Large intestine (tissue), 12 donors: ENCODE measurements at places on chromosomes 12 and 14.
A peak's percentile ranks its signal among the peaks of the same experiment; 100 is the strongest.

- DNase-seq: peak; percentile 67
Observed at GRCh38 chr12:71021491-71021890, 101.0 kb upstream of the PTPRR start.

DNA sequence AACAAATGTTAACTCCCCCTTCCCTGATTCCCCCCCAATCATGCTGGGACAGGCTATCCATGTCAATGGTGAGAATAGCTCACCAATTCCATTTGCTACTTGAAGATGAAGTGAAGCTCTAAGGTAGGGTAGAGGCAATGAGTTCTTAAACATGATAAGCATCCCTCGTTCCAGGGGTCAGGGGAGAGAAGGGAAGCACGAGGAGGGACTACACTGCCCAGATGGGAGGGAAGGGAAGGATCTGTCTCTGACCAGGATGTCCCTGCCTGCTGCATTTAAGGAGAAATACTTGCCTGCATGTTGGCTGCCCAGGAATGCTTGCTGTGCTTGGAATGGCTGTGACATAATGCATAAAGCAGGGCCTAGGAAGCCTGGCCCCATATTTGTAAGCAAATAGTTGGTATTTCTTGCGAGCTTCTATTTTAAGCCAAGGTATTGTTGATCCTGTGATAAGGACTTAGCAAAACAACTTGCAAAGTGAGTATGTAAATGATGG lies 155.1 kb downstream of the CEP83 start:
- DNase-seq: no peak

DNA sequence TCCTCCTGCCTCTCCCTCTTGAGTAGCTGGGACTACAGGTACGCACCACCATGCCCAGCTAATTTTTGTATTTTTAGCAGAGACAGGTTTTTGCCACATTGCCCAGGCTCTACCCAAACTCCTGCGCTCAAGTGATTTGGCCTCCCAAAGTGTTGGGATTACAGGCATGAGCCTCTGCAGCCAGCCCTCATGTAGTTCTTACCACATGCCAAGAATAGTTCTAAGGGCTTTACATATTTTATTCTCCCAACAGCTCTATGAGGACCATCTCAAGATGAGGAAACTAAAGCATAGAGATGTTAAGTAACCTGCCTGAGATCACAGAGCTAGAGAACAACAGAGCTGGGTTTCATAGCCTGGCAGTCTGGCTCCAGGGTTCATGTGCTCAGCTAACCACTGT lies 37.9 kb upstream of the ALDH2 start:
- no peak for DNase-seq

DNA sequence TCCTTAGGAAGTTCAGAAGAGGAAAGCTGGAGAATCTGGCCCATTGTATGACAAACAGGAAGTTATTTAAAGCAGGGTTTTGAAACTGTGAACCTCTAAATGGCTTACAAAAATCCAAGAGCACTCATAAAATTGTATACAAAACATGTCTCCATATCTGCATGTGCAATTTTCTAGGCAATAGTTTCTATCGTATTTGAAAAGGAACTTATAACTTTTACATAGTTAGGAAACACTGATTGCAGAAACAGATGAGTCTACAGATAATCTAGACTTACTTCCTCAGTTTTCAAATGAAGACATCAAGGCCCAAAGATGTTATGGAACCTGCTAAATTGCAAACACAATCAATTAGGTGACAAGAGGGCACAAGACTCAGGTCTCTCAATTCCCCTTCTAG lies 53.3 kb upstream of the ETV6 start:
- DNase-seq: no peak

GRCh38 chr12:63792338-63792737 lies 12.6 kb downstream of the RXYLT1 start:
- no peak for DNase-seq

GRCh38 chr14:77338302-77338701 lies 17.5 kb downstream of the GSTZ1 start:
- DNase-seq: no peak

DNA sequence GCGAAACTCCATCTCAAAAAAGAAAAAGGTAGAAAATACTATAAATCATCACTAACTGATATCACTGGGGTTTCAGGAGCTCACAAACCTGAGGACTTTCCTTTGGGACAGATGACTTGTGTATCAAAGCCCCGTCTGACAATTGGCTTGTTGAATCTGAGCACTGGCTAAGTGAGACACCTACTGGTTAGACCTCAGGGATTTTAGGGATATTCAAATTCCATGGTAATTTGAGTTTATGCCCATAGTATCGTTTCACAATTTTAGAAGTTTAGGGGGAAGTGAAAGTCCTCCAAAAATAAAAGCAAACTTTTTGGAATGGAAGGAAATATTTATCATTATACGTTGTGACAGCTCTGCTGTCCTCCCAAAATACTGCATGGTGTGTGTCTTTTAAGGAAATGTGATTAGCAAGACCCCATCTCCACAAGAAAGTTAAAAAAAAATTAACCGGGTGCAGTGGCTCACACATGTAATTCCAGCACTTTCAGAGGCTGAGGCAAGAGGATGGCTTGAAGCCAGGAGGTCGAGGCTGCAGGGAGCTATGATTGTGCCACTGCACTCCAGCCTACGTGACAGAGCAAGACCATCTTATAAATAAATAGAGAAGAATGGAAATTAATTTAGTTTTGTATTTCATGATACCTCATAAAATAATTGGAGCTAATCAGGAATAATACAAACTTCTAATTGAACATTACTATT lies 49.2 kb downstream of the FBXL14 start:
- DNase-seq: no peak

DNA sequence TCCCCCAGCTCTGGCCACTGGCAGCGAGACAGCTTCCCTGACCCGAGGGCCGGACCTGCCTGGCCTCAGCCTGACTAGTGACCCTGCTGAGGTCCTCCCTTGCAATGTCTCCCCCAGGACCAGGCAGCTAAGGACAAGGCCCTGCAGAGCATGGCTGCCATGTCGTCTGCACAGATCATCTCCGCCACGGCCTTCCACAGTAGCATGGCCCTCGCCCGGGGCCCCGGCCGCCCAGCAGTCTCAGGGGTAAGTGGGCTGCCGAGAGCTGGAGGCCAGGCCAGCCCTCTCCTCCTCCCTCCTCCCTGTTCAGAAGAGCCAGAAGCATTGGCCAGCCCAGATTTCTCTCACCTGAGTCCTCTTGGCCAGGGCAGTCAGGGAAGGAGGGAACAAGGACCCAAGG lies 58.1 kb downstream of the TEAD4 start:
- DNase-seq: no peak

GRCh38 chr12:2179953-2180736 lies 127.4 kb downstream of the CACNA1C start:
- no peak for DNase-seq

- DNase-seq: no peak
Observed at GRCh38 chr14:42884100-42884499, 1277.4 kb downstream of the LRFN5 start.

DNA sequence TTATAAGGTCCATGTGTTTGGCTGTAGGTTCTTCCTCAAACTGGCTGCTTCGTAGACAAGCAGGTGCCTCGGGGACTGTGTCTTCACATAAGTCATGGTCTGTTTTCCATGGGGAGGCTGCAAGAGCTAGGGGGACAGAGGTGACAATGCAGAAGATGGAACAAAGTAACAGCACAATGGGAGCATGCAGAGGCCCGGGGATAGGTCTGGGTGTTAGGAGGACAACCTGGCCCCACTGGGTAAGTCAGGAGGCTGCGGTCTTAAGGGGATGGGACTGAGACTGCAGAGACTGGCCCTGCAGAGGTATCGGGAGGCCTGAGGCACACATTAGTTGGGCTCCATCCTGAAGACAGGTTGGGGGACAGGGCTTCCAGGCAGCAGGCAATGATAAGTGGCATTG lies 88.9 kb downstream of the NTF3 start:
- no peak for DNase-seq

GRCh38 chr12:113221997-113222729 lies 899 bp downstream of the TPCN1 start:
- peak; percentile 49 for DNase-seq

DNA sequence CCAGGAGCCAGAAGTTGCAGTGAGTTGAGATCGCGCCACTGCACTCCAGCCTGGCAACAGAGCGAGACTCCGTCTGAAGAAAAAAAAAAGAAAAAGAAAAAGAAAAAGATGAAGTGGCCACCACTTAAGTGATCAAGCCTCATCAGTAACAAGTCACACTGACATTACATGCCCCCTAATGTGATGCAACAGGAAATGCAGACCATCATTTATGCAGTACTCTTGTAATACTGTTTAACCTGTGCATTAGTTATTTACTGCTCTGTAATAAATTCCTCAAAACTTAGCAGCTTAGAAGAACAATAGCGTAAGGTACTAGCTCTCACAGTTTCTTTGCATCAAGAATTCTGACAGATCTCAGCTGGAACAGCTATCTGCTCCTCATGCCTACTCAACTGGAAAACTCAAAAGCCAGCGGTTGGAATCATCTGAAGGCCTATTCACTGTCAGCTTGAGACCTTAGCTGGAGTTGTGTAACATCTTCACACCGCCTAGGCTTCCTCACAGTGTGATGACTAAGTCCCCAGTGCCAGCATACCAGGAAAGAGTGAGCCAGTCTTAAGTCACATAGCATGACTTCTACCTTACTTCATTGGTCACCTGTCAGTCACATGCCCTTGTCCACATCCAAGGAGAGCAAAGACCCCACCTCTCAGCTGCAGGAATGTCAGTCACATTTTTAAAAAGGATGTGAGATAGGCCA lies 31.5 kb downstream of the EPS8 start:
- peak; percentile 77 for DNase-seq

DNA sequence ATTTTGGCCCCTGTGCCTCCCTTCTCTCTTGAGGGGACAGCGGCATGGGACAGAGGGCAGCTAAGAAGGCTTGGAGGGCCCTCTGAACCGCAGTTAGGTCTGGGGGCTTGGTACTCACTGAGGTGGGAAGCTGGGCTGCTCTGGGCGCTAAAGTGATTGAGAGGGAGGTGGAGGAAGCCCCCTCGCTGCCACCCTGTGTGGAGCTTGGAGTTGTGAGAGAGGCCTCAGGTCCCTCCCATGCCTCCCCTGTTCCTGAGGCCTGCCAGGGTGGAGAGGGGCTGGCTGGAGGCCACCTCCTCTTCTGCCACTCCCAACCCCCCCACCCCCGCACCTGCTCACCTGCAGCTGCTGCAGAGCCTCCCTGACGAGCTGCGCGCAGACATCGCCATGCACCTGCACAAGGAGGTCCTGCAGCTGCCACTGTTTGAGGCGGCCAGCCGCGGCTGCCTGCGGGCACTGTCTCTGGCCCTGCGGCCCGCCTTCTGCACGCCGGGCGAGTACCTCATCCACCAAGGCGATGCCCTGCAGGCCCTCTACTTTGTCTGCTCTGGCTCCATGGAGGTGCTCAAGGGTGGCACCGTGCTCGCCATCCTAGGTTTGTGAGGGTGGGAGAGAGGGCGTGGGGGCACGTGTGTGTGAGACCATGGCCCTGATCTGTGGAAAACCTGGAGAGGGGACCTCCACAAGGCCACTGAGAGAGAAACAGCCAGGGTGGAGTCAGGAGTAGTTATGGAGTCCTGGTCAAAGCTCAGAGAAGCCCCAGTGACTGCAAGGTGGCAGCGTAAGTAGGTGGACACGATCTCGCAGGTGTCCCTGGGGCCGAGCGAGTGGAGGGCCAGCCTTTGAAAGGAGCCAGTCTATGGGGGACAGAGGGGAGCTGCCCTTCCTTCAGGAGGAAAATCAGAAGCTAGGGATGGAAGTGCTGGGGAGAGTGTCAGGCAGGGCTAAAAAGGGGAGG lies 11.2 kb downstream of the KCNH3 start:
- peak; percentile 59 for DNase-seq

DNA sequence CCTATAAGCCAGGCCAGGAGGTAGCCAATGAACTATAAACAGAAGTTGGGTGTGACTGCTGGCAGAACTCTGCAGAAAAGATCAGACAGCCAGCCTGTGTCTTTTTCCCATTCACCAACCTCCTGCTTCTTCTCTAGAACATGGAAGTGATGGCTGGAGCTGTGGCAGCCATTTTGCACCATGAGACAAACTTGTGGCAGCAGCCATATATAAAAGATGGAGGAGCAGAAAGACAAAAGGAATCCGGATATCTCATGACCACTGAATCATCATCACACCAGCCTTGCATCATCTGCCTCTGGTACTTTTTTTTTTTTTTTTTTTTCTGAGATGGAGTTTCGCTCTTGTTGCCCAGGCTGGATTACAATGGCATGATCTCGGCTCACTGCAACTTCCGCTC lies 8.7 kb downstream of the BEGAIN start:
- no peak for DNase-seq

GRCh38 chr14:88166616-88167015 lies 156.5 kb downstream of the KCNK10 start:
- DNase-seq: peak; percentile 31

- DNase-seq: no peak
Observed at GRCh38 chr12:25997201-25997963, 38.9 kb downstream of the RASSF8 start.

DNA sequence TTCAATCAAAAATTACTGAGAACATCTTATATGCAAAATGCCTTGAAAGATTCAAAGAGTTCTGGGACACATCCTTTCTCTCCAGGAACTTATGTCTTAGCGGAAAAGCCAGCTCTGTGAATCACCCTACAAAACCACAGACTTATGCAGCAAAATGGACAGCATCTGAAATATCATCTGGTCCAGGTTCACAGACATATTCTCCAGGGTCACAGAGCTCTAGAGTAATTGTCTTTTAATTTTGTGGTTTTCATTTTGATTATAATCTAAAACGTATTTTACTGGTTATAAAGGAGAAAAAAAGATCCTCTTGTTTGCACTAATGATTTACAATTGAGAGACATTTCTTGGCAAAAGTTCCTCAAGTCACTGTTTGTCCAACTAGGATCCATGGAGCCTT lies 246.2 kb downstream of the MSRB3 start:
- no peak for DNase-seq

GRCh38 chr14:30108975-30109700 lies 181.5 kb upstream of the PRKD1 start:
- no peak for DNase-seq

DNA sequence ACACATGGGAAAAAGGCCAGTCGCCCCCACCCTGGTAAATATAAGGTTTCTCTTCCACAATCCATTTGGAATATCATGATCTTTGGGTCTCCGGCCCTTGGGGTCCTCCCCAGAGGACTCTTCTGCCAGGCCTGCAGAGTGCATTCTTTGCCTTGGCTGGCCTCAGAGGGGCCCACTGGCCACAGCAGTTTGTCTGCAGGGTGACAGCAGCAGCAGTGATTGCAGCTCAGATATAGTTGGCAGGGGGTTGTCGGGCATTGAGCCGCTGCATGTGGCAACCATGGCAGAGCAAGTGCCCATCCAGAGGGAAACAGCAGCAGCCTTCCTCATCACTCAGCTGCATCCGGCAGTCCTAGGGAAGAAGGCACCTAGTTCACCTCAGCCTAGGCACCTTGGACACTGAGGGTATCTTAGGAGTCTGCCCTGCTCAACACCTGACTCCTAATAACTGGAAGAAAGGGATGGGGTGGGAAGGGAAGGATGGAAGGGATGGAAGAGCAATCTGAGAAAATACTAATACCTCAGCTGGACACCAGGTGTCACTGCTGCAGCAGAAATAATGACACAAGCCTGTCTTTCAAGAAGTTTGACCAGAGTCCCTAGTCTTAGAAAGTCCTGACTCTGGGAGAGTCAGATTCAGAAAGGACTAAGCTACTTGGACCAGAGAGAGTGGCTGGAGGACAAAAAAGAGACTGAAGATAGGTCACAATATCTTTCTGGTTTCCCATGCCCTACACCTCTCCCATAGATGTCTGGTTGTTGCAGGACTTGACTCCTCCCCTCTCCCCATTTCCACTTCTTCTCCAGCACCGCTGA lies 8.9 kb downstream of the AJUBA start:
- DNase-seq: peak; percentile 60

GRCh38 chr14:94113490-94113889 lies 3.0 kb downstream of the IFI27 start:
- DNase-seq: no peak

- DNase-seq: no peak
Observed at GRCh38 chr12:82383930-82384552, 25.7 kb downstream of the METTL25 start.
